Cardiac ventricle fibroblast (primary cell): ENCODE measurements at places on chromosomes 2 and 18. TPM values are rescaled to one million over a fixed set of nuclear protein-coding genes. Genes with fewer than 3 reads are reported as not detected.

The TRIP12 gene
- total RNA-seq: 95.4 and 138 TPM in 2 replicates

The KIAA2012 gene
- 0.15 TPM in 1 of 2 replicates, not detected in the other for total RNA-seq

The RDH14 gene
- total RNA-seq: 38.1 and 39.5 TPM in 2 replicates

The ACTG2 gene
- total RNA-seq: 0.44 and 1.3 TPM in 2 replicates

The ERFE gene
- total RNA-seq: 3.9 and 9.2 TPM in 2 replicates

The POLR1A gene
- total RNA-seq: 26.2 and 28.4 TPM in 2 replicates

The PDE1A gene
- 81.7 and 85.3 TPM in 2 replicates for total RNA-seq

The GKN2 gene
- not detected in 2 replicates for total RNA-seq

The GTF2A1L gene
- 0.24 and 1.7 TPM in 2 replicates for total RNA-seq

The PSD4 gene
- total RNA-seq: 0.69 and 1.4 TPM in 2 replicates

The BMP10 gene
- not detected in 2 replicates for total RNA-seq

The ANO7 gene
- total RNA-seq: 0.73 and 1.00 TPM in 2 replicates

The ATAD2B gene
- 3.2 and 5.4 TPM in 2 replicates for total RNA-seq

The C2orf72 gene
- 0.19 and 0.20 TPM in 2 replicates for total RNA-seq

The ANKRD36B gene
- total RNA-seq: 11.6 and 11.8 TPM in 2 replicates

The UGT1A9 gene
- not detected in 2 replicates for total RNA-seq

The BCL11A gene
- 0.05 TPM in 1 of 2 replicates, not detected in the other for total RNA-seq

The ARHGAP15 gene
- total RNA-seq: not detected in 2 replicates

The GPAT2 gene
- 2.3 and 3.2 TPM in 2 replicates for total RNA-seq

The FAP gene
- 21.2 and 21.8 TPM in 2 replicates for total RNA-seq

The CRYGC gene
- total RNA-seq: not detected in 2 replicates

The STEAP3 gene
- 3.1 and 6.1 TPM in 2 replicates for total RNA-seq

The BCL2L11 gene
- 6.7 and 12.9 TPM in 2 replicates for total RNA-seq
